ENCODE measurements at places on chromosomes 7 and 10. TPM values are rescaled to one million over a fixed set of nuclear protein-coding genes. Genes with fewer than 3 reads are reported as not detected.

Gene ADIRF
- 35.6 TPM for total RNA-seq

Gene OR6V1
- not detected for total RNA-seq

Gene MRPS33
- total RNA-seq = 24.1 TPM

Gene DDC
- total RNA-seq = not detected

Gene CUTC
- total RNA-seq = 22.7 TPM

Gene SH3PXD2A
- total RNA-seq = 16.7 TPM

Gene OGA
- 53.2 TPM for total RNA-seq

Gene NUTM2A
- total RNA-seq = not detected

Gene RPP38
- total RNA-seq = 14.0 TPM

Gene PURB
- total RNA-seq = 6.3 TPM

All from myometrial cell (primary cell).